Effector memory CD8-positive, alpha-beta T cell (primary cell): ENCODE measurements at places on chromosomes 12 and 14.

GRCh38 chr14:90681929-90682328 is 134.3 kb downstream of the TTC7B start:
- no peak for DNase-seq

- no peak for DNase-seq
Observed at GRCh38 chr14:90023176-90023896, 38.5 kb upstream of the KCNK13 start.

DNA sequence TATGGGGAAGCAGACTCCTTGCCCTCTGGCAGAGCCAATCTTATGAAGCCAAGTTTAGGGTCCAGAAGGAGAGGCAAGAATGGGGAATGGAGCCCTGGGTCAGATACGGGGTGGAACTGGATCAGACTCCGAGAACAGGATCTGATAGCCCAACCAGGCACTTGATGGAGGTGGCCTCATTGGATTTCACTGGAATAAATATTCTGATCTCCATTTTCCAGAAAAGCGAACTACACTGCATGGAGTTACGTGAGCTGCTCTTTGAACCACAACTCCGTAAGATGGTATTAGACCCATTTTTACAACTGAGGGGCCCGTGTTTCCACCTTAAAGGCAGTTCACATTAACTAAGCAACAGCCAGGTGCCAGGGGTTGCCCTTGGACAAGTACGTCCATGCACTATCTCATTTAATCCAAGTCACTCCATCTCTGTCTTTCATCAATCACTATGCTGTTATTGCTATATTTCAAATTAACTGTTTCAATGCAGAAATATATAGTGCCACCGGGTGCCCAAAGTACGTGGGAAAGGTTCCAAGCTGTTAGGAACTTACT is 155.2 kb downstream of the BCL11B start:
- DNase-seq: no peak

DNA sequence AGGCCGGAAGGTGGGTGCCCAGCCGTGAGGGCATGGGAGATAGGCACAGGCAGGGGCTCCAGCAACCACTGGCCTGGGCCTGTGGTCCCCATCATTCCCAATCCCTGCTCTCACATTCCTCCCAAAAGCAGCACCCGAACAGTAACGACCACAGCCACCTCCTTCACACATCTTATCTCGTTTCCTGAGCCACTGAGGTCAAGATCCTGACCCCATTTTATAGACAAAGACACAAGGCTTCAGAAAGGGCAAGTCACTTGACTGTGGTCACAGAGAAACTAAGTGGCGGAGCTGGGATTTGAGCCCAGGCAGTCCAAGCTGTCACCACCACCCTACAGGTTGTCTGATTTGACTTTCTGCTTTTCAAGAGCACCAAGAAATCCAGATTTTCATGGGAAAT is 38.9 kb downstream of the DTX1 start:
- DNase-seq: no peak

DNA sequence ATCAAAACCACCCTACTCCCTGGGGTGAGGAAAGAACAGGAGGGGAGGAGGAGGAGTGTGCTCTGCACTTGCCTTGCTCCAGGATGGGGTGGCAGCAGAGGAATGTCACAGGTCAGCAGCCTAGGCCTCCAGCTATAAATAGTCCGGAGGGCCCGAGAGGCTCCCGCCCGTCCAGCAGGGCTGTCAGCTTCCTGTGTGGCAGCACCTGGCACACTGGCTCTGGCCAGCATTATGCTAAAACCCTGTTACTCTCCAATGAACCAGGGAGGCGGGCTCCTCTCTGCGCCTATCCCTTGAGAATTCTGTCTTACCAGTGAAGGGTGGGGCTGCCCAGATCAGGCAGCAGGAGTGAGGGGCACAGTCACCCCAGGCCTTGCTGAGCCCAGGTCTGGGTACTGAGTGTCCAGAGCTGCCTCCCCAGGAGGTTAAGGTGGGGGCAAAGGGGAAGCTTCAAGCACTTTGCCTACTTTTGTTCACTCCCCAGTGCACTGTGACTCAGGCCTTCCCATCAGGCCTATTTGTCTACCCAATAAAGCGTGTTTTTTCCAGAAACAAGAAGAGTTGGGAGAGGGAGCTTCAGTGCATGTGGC is 1.2 kb upstream of the COX14 start:
- DNase-seq: no peak

DNA sequence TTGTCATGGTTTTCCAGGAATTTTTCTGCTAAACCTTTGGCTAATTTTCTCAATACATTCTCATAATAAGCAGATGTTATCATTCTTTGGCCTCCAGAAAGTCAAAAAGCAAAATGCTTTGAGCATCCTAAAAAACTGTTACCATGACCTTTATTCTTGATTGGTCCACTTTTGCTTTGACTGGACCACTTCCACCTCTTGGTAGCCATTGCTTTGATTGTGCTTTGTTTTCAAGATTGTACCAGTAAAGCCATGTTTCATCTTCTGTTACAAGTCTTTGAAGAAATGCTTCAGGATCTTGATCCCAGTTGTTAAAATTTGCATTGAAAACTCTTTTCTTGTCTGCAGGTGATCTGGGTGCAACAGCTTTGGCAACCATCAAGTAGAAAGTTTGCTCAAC is 180.1 kb downstream of the DUSP6 start:
- DNase-seq: no peak

- no peak for DNase-seq
Observed at GRCh38 chr14:22606380-22606779, 8.3 kb downstream of the ABHD4 start.

- no peak for DNase-seq
Observed at GRCh38 chr12:105967038-105967776, 171.5 kb downstream of the NUAK1 start.

DNA sequence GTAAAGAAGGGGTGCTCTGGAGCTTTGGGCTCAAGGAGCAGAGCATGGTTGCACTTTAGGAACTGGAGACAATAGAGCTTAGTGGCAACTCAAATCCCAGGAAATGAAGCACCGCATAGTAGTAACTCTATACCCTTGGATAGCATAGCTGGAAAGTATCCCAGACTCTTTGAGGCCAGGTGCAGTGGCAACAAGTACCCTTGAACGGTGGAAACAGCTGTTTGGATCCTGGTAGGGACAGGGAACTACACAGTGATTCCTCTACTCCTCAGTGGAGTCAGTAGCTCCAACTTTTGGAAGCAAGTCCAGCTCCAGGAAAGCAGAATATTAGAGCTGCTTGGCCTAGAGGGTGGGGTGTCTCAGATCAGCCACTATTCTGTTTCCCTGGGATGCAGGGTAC is 129.0 kb upstream of the WSCD2 start:
- DNase-seq: no peak

DNA sequence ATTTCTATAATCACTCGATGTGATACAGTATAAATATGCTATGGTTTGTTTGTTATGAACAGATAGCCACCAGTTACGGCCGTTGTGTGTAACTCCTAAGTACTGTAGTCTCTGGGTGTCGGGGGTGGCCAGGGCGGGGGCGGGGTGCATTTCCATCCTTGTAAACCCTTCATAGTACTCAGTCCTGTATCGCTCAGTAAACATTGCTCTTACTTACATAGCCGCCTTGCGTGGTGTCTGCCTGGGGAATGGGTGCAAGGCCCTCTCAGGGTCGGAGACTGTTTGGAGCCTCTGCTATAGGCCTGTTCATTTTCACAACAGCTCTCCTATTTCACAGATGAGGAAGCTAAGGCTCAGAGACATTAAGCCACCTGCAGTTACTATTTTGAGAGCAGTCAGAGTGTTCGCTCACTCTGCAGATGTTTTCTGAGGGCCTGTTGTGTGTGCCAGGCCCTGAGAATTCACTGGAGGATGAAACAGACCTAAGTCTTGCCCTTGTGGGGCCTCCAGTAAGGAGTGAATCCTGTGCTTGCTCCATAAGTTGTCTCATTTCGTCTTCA is 42.5 kb downstream of the JDP2 start:
- no peak for DNase-seq

DNA sequence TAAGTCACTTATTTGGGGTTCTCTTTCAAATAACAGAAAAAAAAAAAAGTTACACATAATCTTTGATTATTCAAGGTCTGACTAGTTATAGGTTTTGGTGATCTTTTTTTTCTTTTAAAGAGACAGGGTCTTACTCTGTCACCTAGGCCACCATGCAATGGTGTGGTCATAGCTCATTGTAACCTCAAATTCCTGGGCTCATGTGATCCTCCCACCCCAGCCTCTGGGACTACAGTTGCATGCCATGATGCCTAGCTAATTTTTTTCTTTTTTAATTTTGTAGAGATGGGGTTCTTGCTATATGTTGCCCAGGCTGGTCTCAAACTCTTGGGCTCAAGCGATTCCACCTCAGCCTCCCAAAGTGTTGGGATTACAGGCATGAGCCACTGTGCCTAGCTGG is 56.5 kb upstream of the CFL2 start:
- no peak for DNase-seq

DNA sequence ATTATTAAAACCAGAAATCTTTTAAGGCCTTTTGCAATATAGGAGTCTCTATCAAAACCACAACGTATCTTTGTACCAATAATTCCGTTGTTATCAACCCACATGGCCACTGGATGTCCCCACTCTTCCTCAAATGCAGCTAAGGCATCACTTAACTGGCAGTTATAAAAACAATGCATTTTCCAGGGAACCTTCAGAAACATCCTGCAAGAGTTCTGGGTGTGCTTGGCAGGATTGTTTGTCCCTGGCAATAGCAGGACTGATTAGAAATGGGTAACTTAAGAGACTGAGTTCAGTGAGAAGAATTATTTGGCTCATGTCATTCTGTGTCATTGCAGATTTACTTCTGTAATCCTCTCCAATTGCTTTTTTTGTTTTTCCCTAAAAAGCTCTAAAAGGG is 112.0 kb downstream of the SLC15A5 start:
- DNase-seq: no peak

GRCh38 chr14:59086241-59086882 is 102.1 kb upstream of the DAAM1 start:
- DNase-seq: no peak

DNA sequence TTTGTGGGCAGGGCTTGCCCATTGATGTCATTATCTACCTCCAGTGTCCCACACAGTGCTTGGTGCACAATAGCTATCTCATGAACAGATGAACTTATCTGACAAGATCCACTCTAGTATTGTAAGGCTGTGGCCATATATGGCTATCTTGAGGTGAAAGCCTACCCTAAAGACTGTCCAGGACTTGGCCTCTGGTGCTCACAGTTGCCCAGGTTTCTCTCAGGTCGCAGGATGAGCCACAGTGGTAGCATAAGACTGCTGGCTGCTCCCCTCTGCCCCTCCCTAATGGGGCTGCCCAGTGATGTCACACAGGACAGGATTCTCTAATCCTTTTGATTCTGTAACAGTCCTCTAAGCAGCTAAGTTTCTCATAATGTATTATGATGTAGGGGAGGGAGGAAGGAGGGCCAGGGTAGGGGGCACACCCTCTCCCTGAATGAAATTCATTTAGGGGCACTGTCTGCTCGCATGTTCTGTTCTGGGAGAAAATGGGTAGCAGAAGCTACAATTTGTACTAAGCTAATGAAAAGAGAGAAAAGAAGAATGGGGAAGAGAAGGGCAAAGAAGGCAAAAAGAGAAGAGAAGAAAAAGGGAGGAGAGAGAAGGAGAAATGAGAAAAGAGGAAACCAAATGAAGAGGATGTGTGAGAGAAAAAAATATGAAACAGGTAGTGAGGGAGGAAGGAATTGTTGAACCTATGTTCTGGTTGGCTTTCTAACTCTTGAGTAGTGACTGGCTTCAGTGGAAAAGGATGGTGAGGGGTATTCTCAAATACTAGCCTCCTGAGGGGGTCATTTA is 3.4 kb upstream of the PPM1A start:
- no peak for DNase-seq

DNA sequence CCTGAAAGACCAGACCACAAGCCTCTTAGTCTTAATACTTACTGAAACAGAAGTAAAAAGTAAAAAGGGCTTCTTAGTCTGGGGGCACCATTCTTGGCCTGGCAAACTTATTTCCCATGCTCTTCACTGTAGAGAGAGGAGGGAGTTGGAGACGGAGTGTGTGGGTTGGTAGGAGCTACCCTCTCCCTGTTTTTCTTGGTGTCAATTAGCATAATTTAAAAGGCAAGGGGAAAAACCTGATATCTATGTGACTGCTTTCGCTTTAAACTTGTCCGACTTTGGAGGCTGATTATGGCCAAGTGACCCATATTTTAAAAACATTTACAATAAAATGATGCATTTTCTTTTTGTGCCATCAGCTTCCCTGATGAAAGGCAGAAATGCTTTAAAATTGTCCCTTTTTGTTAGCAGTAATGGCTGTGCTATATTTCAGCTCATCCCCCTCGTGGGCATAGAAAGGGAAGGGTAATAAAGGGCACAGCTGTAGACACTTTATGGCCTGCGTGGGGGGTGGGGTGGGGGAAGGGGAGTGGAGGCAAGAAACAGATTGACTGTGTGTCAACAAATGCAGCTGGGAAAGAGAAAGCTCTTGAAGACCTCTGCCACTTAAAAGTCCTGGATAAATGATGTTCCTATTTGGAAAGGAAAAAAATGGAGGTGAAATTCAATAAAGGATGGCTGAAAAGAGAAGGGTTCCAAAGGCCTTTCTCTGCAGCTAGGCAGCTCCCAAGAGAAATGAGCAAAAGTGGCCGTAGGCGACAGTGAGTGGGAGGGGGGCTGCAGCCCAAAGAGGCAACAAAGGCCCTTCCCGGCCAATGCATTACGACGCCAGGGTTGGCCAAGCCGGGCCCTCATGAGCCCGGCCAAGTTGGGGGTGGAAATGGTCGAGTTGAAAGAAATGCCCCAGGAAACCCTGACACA is 57.5 kb upstream of the TMEM263 start:
- DNase-seq: no peak

GRCh38 chr14:22177870-22178269 is 411.2 kb downstream of the DAD1 start:
- DNase-seq: no peak

DNA sequence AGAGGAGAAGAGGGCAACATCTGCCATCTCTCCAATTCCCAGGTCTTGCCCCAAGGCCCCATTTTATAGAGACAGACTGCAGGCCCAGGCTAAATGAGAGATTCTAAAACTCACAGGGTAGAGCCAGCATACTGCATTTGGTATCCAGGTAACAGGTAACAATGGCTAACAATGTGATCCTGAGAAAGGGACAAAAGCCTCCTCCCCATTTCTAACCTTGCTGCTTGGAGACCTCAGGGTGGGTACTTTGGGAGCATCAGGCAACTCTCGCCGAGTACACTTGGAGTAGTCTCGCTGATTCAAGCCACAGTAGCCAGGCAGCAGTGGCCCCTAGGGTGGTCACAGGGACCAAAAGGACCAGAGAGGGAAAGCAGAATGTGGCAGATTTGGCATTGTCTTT is 162.6 kb upstream of the PLEKHA5 start:
- DNase-seq: no peak

DNA sequence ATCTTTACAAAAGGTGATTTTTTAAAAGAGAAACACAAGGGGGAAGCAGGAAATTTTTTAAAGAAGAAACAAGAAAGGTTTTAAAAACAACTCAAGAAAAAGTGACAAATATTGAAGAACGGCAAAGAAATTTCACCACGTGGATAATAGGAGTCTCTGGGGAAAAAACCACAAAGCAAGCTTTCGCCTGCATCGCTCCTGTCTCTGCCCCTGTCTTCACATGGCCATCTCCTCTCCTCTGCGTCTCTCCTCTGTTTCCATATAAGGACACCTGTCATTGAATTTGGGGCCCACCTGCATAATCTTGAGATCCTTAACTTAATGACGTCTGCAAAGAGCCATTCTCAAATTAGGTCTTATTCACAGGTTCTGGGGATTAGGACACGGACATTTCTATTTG is 175.8 kb downstream of the ETV6 start:
- DNase-seq: no peak
